ENCODE measurements at places on chromosomes 4 and X. TPM values are rescaled to one million over a fixed set of nuclear protein-coding genes. Genes with fewer than 3 reads are reported as not detected.

GRCh38 chrX:17443556-17443955 is 68.6 kb downstream of the NHS start:
- no peak for DNase-seq

GRCh38 chr4:27684610-27685011 is 824.0 kb downstream of the STIM2 start:
- DNase-seq, result peak; percentile 54

GRCh38 chr4:80611678-80611979 is 276.1 kb downstream of the CFAP299 start:
- DNase-seq, result no peak

GRCh38 chr4:187732524-187732923 is 263.0 kb upstream of the ZFP42 start:
- no peak for DNase-seq

Gene RPGR
- 25.0 TPM for total RNA-seq

GRCh38 chr4:168537571-168537970 is 40.7 kb downstream of the PALLD start:
- DNase-seq, result peak; percentile 41

Gene CLDN22
- total RNA-seq, result under 0.01 TPM

DNA sequence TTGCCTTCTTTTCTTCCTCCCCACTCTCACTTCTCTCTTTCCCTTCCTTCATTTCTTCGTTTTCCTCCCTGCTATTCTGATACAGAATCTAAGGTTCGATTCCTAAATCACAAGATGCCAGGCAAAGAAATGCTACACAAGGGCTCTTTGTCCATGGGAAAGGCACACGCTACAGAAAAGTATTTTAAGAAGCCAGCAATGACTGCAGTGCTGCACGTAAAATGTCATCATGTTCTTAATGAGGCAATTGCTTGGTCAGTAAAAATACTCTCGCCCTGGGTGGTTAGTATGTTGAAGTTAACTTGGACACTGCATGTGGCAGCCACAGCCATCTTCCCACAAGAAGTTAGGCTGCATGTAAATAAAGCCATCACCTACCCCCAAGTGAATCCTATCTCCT is 178.4 kb downstream of the DHX15 start:
- no peak for DNase-seq

DNA sequence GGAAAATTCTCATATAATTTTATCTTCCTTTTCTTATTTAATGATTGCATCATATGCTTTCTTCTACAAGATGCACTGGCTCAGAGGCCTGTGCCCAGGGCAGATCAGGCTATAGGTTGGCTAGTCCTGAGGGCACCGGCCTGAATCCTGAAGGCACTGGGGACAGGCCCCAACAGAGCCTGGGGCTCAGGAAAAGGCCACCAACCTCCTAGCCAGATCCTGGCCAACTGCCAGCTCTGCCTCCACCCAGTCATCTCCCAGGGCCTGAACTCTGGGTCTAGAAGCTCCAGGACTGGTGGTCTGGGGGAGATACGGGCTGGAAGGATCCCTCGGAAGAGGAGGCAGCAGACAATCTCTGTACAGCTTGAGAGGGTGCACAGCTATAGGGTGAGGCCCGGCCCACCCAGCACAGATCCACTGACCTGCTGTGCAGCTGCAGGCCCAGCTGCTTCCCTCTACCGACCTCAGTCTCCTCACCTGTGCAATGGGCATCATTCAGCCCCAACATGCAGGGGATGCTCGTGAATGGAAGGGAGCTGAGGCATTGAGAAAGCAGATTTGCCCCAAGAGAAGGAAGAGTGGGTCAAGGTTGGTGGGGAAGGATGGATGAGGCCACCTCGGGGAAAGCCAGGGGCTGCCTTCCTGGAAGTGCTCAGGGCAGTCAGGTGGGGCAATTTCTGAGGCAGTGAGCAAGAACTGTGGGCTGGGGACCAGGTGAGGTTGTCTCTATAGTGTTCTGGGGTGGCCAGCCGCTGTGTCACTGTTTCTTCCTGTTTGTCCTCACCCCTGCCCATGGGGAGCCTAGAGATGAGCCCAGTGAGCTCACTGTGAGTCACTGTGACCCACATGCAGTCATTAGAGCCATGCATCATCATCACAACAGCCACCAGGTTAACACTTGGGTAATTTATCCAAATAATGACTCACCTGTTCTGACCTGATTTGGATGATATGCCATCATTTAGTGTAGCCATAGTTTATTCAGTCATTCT is 22.4 kb upstream of the XAGE2 start:
- DNase-seq, result no peak

DNA sequence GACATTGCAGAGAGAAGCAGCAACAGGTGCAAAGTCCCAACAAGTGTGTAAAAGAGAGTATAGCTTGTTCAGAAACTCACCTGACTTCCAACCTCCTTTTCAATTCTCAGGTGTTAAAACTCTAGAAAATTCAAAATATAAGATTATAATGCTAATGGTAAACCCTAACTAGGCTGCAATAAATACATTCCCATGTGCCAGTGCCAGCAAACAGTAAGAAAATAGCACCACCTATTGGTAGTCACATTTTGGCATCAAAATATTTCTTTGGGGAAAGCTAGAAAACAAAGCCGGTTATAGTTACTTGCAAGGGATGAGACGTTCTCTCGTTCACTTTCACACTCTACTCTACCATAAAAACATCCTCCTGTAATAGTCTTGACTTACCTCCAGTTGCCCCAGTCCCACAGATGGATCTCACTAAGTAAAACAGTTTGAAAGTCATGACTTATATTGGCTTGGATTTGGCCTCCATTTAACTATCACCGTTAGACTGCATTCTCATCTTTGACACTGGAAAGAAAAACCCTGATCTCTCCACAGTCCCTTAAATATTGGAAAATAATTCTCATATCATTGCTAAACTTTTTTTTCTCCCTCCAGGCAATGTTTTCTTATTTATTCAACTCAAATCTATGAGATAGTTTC is 9.6 kb downstream of the BMP3 start:
- DNase-seq, result peak; percentile 63

DNA sequence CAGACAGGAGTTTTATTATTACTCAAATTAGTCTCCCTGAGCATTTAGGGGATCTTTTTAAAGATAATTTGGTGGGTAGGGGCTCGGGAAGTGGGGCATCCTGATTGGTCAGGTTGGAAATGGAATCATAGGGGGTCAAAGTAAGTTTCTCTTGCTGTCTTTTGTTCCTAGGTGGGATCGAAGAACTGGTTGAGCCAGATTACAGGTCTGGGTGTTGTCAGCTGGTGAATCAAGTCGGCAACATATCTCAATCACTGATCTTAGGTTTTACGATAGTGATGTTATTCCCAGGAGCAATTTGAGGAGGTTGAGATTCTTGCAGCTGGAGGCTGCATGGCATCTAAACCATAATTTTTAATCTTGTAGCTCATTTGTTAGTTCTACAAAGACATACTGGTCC is 629.5 kb upstream of the AMOT start:
- no peak for DNase-seq

- DNase-seq, result peak; percentile 53
These were observed 290.7 kb upstream of the FAM241A start for GRCh38 chr4:111854494-111855087.

Gene MAGEC2
- total RNA-seq, result 0.09 TPM

GRCh38 chr4:120964596-120964995 is 42.1 kb upstream of the PRDM5 start:
- DNase-seq, result no peak

DNA sequence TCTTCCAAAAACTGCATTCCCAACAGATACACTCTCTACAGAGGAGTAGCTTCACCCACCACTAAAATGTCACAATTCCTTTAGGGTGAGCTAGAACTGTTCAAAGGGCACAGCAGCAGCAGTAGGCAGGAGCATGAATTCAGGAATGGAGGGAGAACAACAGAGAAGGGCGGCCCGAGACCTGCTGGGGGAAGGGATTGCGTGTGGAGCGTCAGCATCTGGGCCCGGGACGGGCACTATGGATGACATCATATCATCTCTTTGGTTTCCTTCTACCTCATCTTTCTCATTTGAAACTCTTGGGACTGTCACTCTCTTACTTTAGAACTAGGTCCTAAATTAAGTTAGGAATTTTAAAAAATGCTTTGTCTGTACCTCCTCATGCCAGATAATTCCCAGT is 95.0 kb downstream of the PHOX2B start:
- DNase-seq, result no peak

Gene OGT
- 93.7 TPM for total RNA-seq

GRCh38 chr4:79272126-79272525 is 53.7 kb downstream of the NAA11 start:
- no peak for DNase-seq

DNA sequence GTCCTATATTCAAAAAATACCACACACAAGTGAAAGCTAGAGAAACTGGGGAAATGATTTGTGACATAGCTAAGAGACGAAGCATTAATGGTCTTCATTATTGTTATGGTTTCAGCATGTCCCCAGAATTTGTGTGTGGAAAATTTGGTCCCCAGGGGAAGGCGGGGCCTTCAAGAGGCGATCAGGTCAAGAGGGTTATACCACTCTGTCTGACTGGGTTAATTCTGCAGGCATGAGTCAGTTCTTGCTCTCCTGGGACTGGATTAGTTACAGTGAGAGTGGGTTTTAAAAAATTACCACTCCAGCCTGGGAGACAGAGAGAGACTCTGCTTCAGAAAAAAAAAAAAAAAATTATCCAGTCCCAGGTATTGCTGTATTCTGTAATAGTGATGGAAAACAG is 2.1 kb upstream of the MTNR1A start:
- DNase-seq, result peak; percentile 13

DNA sequence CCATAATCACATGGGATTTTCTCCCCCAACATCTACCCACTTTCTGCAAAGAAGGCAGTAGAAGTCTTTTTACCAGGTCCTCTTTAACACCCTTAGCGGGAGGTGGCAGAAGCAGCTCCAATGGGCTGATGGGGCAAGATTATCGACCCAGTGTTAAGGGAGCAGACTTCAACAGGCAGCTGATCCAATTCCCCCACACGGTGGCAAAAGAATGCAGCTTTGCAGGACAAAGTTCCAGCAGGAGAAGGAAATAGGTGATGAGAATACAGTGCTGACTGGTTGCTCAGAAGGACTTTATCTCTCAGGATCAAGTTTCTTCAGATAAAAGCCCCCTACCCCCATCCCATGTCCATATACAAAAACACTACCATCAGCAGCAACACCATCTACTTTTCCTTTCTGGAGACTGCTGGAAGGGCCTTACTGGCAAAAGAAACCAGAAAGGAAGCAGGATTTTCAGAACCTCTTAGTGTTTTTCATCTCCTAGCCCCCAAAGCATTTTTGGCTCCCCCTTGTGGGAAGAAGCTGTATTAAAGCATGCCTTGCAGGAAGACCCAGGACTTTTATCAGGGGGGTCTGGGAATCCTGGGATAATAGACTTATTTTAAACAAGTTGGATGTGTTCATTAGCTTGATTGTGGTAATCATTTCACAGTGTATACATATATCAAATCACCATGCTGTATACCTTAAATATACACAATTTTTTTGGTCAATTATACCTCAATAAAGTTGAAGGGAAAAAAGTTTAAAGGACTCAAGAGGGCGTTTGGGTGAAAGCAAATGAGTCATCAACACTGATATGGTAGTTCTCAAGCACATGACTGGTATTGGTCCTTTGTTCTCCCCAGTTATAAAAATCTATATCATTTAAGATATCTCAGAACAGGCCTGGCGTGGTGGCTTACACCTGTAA is 146.4 kb downstream of the GPC3 start:
- peak; percentile 32 for DNase-seq

Gene SSX4B
- total RNA-seq, result not detected

DNA sequence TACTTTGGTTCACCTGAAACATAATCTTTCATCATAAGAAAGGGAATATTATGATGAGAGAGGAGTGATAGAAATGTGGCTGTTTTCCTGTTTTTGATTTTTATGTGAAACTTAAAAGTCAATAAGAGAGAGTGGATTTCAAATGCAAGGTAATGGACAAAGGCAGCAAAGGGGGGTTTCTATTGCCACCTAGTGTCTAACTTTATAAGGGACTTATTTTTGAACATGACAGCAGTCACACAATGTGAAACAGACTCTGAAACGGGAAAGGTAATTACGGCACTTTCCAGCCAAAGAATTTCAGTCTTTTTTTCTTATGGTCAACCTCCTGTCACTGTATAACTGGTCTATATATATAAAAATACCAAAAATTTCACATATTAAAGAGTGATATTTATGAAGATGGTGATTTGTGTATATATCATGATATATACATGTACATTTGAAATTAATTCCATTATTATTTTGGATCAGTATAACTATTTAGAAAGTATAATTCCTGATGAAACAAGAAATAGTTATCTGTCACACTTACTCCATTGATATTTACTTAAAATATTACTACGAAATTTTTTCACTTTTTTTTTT is 127.1 kb downstream of the FBXO8 start:
- DNase-seq, result peak; percentile 81

Gene ALAS2
- not detected for total RNA-seq

DNA sequence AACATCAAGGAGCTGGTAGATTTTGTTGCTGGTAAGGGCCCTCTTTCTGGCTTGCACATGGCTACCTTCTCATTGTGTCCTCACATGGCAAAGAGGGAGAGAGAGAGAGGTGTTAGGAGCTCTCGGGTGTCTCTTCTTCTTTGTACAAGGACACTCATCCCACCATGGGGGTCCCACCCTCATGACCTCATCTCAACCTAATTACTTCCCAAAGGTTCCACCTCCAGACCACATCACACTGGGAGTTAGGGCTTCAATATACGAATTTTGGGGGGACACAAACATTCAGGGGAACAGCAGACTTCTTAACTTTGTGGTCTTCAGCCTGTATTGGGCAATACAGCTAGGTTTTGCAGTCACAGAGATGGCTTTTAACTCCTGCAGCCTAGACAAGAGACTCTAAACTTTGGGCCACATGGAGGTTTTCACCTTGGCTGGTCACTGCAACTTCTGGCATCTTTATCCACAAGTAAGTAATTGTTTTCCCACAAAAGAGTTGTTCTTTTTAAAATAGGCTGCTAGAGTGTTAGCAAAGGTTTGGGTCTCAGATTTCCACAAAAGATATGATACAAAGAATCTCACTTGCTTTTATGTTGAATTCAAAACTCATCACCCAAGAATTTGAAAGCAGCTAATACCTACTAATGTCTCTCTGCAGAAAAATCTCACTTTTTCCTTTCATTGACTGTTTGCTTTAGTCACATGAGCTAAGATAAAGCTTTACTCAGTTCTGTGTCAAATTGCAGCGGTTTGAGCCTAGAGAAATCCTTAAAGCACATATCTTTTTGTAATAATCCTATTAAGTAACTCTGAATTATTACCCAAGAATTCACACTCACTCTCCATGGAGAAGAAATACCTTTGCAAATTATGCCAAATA is 39.6 kb upstream of the BBS12 start:
- peak; percentile 44 for DNase-seq

GRCh38 chrX:67787196-67787595 is 243.4 kb downstream of the AR start:
- DNase-seq, result peak; percentile 8

- DNase-seq, result no peak
These were observed 29.8 kb downstream of the FGFR3 start for GRCh38 chr4:1822568-1823544.

DNA sequence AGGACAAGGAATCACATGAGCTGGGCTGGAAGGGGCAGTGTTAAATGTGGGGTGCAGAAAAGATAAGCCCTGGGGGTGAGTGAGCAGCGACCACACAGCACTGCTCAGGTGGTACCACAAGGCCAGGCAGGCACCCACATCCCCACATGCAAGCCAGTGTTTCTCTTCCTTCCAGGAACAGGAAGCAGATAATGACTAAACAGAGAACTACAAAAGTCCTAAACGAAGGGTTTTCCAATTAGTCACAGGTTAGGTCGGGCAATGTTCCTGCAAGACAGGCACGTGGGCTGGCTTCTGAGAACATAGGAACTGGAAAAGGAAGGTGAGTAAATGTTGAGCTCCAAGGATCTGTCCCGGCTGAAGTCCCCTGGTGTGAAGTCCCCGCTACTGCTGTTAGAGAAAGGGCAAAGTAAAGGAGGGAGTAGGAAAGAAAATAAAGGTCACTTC is 19.5 kb downstream of the RELL1 start:
- DNase-seq, result peak; percentile 86
